ENCODE measurements at places on chromosomes 5 and 9.

GRCh38 chr9:128798896-128799295, 11.8 kb downstream of the TBC1D13 start:
- H3K4me1 ChIP-seq, result no peaks in the 10 kb centered on the region
- H3K27ac ChIP-seq, result no peak overlapping the region
- no peak overlapping the region for H3K4me3 ChIP-seq

DNA sequence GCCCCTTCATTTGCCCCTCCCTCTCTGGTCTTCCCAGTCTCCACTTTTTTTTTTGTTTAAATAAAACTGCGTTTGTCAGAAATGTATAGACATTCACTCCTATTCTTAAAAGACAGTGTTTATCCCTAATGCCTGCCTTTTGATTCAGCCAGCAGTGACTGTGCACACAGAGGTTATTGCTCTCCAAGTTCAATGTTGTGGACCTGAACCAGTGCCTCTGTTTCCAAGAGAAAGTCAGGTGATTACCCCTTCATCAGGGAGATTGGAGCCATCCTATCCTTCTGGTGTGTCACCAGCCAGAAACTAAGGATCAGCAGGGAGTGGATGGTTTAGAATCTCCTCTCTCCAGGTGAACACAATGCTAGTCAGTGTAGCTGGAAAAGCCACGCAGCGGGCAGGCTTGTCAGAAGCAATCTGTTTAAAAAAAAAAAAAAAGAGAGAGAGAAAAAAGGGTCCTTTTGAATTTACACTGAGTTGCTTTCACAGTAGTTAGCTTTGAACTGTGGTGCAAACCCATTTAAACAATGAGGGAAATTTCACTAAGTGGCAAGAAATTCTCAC, 167.5 kb upstream of the DMRT1 start:
- no peak overlapping the region for H3K27ac ChIP-seq
- peaks cover 11% of the 10 kb centered on the region for H3K4me1 ChIP-seq
- no peaks in the 10 kb centered on the region for H3K36me3 ChIP-seq
- DNase-seq, result no peak
- no peaks in the 10 kb centered on the region for H3K27me3 ChIP-seq

DNA sequence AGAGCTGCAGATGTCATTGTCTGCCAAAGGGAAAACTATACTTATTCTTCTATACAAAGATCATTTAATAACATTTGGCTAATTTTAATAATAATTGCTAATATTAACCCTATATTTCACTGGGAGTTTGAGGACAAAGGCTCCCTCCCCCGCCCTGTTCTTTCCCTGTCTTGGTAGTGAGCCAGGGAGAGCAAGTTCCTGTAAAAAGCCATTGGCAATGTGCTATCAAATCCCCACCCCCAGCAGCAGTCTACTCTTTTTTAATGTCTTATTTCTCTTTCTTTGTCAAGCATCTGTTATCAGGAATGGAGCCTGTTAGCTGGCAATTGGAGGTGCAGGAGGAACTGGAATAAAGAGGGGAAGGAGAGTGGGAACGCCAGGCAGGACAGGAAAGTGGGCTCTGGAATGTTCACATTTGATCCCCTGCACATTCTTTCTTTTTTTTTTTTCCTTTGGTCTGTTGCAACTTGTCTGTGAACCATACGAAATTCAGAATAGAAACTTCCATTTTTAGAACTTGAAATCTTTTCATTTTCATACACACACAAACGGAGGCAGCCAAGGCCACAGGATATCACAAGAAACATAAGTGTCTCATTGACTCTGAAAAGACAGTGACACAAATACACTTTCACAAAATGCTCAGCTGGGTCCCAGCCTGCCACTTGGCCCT, 664.8 kb upstream of the ZNF608 start:
- H3K36me3 ChIP-seq, result no peaks in the 10 kb centered on the region
- no peak for DNase-seq
- no peak overlapping the region for H3K27ac ChIP-seq
- H3K4me1 ChIP-seq, result no peaks in the 10 kb centered on the region
- H3K4me3 ChIP-seq, result no peak overlapping the region

DNA sequence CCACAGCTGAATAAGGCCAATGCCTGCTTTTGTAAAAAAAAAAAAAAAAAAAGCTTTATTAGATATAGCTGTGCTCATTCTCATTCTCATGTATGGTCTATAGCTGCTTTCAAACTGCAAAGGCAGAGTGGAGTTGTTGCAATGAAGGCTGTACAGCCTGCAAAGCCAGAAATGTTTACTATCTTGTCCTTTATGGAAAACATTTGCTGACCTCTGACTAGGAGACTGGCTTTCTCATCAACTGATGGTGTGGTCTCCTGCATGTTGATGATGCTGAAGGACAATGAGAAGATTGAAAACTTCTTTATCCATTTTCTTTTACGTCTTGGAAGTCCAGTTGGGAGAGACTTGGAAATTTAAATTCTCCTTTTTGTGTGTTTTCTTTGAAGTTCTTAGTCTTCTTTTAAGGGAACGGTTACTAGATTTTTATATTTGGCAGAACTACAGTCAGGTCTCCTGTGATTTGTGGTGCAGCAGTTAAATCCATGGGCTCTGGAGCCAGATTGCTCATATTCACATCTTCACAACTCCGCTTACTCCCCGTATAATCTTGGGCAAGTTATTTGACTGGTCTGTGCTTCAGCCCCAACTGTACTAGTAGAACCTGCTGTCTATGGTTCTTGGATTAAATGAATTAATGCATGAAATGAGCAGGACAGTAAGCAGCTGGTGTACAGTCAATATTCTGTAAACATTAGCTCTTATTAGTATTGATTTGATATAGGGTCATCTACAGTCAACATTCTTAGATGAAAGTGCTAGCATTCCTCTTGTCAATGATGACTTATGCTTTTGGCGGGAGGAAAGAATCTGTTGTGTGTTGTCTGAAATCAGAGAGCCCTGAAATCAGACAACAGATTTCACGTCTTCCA, 39.7 kb upstream of the BASP1 start:
- no peak for DNase-seq
- H3K4me1 ChIP-seq, result no peaks in the 10 kb centered on the region
- no peak overlapping the region for H3K4me3 ChIP-seq
- H3K27ac ChIP-seq, result no peak overlapping the region

DNA sequence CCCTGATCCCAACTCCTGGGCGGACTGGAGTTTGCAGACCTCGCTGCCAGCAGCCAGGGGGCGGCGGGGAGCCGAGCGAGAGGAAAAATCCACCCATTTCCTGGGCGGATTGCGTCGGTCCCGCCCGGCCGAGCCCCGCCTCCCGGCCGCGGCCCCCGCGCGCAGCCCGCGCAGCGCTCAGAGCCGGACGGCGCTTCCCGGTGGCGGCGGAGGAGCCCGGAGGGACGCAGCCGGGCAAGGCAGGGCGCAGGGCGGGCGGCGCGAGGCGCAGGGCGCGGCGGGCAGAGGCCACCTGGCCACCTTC, at the start of gene OLFM1:
Gene OLFM1, plus strand, starts transcription at position 180 of the 304 bp plus-strand sequence. CDS start 322 bp downstream, outside the sequence.
- no peaks in the 10 kb centered on the region for H3K4me1 ChIP-seq
- DNase-seq, result no peak
- H3K4me3 ChIP-seq, result no peak within 1 kb of the TSS
- no peaks in the 10 kb centered on the region for H3K27me3 ChIP-seq
- no peak within 1 kb of the TSS for H3K27ac ChIP-seq

DNA sequence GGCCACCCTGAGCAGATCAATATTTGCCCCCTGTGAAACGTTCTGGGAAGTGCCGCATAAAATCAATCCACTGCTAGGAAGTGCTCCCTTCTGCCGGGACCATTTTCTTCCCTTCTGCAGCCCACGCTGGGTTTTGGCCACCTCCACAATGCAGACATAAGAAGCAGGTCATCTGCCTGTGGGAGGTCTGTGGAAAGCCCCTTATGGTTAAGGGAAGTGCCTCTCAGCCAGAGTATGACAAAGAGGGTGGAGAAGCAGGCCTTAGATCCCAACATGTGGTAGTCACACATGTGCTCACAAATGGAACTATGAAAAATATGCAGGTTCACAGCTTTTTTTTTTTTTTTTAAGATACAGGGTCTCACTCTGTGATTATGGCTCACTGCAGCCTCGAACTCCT, 82.8 kb downstream of the SLC1A3 start:
- DNase-seq, result no peak
- H3K36me3 ChIP-seq, result no peaks in the 10 kb centered on the region
- no peak overlapping the region for H3K4me3 ChIP-seq
- H3K27me3 ChIP-seq, result no peaks in the 10 kb centered on the region
- H3K27ac ChIP-seq, result no peak overlapping the region

- no peaks in the 10 kb centered on the region for H3K4me1 ChIP-seq
- no peak for DNase-seq
- H3K4me3 ChIP-seq, result no peak overlapping the region
- H3K27ac ChIP-seq, result no peak overlapping the region
- H3K36me3 ChIP-seq, result no peaks in the 10 kb centered on the region
- no peaks in the 10 kb centered on the region for H3K27me3 ChIP-seq
Observed at GRCh38 chr5:51685419-51685818, 302.2 kb downstream of the ISL1 start.

- H3K27ac ChIP-seq, result no peak overlapping the region
- DNase-seq, result no peak
- H3K4me3 ChIP-seq, result no peak overlapping the region
Observed at GRCh38 chr9:106879439-106879882, 16.5 kb downstream of the ZNF462 start.

DNA sequence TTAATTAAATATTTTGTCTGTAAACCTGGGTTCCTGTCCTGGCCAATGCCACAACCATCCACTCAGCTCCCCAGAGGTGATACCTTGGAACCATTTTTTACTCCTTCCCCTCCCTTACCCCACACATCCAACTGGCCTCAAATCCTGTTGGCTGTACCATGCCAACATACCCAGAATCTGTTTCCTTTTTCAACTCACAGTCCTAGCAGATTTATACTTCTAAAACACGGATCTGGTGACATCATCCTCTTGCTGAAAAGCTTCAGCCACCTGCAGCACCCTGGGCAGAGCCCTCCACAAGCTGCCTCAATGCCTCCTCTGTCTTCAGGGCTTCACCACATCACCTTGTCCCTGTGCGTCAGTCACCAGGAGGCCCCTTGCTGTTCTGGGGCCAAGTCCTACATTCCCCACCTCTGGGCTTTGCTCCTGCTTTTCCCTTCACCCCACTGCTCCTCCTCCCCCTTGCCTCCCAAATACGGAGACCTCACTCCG, 14.9 kb downstream of the SEMA6A start:
- no peaks in the 10 kb centered on the region for H3K4me1 ChIP-seq
- no peaks in the 10 kb centered on the region for H3K27me3 ChIP-seq
- H3K4me3 ChIP-seq, result no peak overlapping the region

DNA sequence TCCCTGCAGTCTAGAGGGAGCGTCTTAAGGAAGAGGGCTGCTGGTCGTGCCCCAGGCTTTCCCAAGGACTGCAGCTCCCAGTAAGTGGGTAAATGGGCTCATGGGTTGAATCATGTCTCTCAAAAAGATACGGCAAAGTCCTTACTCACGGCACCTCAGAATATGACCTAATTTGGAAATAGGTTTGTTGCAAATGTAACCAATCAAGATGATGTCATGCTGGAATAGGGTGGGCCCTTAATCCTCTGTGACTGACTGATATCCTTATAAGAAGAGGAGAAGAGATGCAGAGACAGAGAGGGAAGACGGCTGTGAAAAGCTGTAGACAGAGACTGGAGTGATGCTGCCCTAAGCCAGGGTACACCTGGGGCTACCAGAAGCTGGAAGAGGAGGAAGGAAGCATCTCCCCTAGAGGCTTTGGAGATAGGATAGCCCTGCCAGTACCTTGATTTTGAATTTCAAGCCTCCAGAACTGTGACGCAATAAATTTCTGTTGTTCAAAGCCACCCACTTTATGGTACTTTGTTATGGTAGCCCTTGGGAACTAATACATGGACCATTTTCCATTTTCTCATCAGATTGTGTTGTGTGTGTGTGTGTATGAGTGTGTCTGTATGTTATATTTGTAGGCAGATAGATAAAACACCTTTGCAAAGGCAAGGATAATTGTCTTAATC, 15.0 kb downstream of the GALNT10 start:
- no peaks in the 10 kb centered on the region for H3K27me3 ChIP-seq
- H3K4me1 ChIP-seq, result peaks cover 27% of the 10 kb centered on the region
- H3K36me3 ChIP-seq, result no peaks in the 10 kb centered on the region
- no peak overlapping the region for H3K4me3 ChIP-seq

- no peaks in the 10 kb centered on the region for H3K27me3 ChIP-seq
- no peak overlapping the region for H3K27ac ChIP-seq
- H3K4me1 ChIP-seq, result no peaks in the 10 kb centered on the region
Observed at GRCh38 chr5:77168879-77169244, 41.6 kb upstream of the PDE8B start.

- no peaks in the 10 kb centered on the region for H3K27me3 ChIP-seq
- no peak overlapping the region for H3K27ac ChIP-seq
- H3K4me1 ChIP-seq, result no peaks in the 10 kb centered on the region
- no peak for DNase-seq
Observed at GRCh38 chr5:9347032-9347431, 198.8 kb downstream of the SEMA5A start.

GRCh38 chr5:27818888-27819287, 780.5 kb upstream of the CDH9 start:
- H3K4me1 ChIP-seq, result no peaks in the 10 kb centered on the region
- no peak overlapping the region for H3K27ac ChIP-seq
- DNase-seq, result no peak
- no peaks in the 10 kb centered on the region for H3K27me3 ChIP-seq

- H3K27me3 ChIP-seq, result no peaks in the 10 kb centered on the region
- no peak overlapping the region for H3K27ac ChIP-seq
- DNase-seq, result no peak
- no peaks in the 10 kb centered on the region for H3K4me1 ChIP-seq
- H3K4me3 ChIP-seq, result no peak overlapping the region
Observed at GRCh38 chr5:39992617-39993202, 567.9 kb upstream of the DAB2 start.

Measured in CD4-positive, alpha-beta memory T cell (primary cell).